ENCODE measurements at places on chromosomes 5 and 9.

GRCh38 chr5:40986666-40987065 is 77.4 kb downstream of the C7 start:
- no peak for DNase-seq

GRCh38 chr5:119341452-119342349 is 14.1 kb upstream of the TNFAIP8 start:
- DNase-seq: no peak

DNA sequence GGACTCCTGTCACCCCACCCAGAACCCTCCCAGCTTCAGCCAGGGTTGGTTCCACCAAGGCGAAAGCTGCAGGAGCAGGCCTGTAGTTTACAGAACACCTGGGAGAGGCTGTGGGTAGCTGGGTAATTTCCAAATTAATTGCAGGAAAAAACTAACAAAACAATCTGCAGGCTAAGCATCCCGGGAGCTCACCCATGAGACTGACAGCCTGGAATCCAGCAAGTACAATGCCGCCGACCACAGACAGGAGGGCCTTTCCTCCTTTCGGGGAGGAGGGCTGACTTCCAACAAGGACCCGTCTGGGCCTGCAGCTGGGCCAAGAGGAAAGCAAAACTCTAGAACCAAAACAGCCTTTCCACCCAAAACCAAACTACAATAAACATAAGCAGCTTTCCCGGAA is 10.3 kb downstream of the FOXE1 start:
- DNase-seq: no peak

DNA sequence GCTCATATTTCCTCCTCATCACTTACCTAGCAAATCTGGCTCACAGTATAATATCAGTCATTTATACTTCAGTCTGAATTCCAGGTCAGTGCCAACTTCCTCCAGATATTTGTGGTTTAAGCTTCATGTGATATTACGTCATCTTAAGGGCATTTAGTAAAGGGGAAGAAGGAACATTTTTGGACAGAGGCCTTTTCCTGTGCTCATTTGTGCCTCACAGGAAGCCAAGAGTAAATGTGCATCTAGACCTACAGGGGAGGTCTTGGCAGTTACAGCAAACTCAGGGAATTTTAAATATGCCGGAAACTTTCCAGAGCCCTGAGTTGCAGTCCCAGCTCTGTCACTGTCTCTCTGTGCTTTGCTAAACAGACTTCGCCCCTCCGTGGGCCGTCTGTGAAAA is 12.3 kb upstream of the KCNIP1 start:
- DNase-seq: no peak
